Sigmoid colon (tissue), 7 donors: ENCODE measurements at places on chromosomes 1 and 21. TPM values are rescaled to one million over a fixed set of nuclear protein-coding genes. Genes with fewer than 3 reads are reported as not detected.

The CXADR gene
- total RNA-seq = 1.9 TPM

The AUNIP gene
- not detected for total RNA-seq

- peaks cover 17% of the 10 kb centered on the region for H3K27me3 ChIP-seq
- peak; percentile 53 for DNase-seq
- H3K4me3 ChIP-seq = no peak overlapping the region
- no peak overlapping the region for H3K27ac ChIP-seq
- no peaks in the 10 kb centered on the region for H3K36me3 ChIP-seq
Observed at GRCh38 chr1:65791801-65792668, 660 bp upstream of the PDE4B start.

The TSPEAR gene
- not detected for total RNA-seq

- peak within 1 kb of the TSS; percentile 77 for H3K27ac ChIP-seq
- no peaks in the 10 kb centered on the region for H3K36me3 ChIP-seq
- peak within 1 kb of the TSS; percentile 69 for H3K4me3 ChIP-seq
- no peaks in the 10 kb centered on the region for H3K4me1 ChIP-seq
- no peaks in the 10 kb centered on the region for H3K27me3 ChIP-seq
- DNase-seq = peak; percentile 79
Observed at GRCh38 chr21:42218836-42219605, at the start of gene ABCG1. Gene ABCG1, plus strand, starts transcription at chr21:42219140. Its CDS starts 123 bp downstream, at chr21:42219263.

GRCh38 chr1:41711581-41711980 is 207.1 kb downstream of the HIVEP3 start:
- H3K36me3 ChIP-seq = no peaks in the 10 kb centered on the region
- no peak overlapping the region for H3K27ac ChIP-seq
- peaks cover 9% of the 10 kb centered on the region for H3K4me1 ChIP-seq
- H3K27me3 ChIP-seq = no peaks in the 10 kb centered on the region
- no peak for DNase-seq

The DNAH14 gene
- 9.7 TPM for total RNA-seq

- no peak overlapping the region for H3K4me3 ChIP-seq
- DNase-seq = no peak
- no peaks in the 10 kb centered on the region for H3K27me3 ChIP-seq
- no peak overlapping the region for H3K27ac ChIP-seq
- H3K36me3 ChIP-seq = no peaks in the 10 kb centered on the region
Observed at GRCh38 chr1:69269491-69269890, 298.2 kb upstream of the LRRC7 start.

- H3K36me3 ChIP-seq = no peaks in the 10 kb centered on the region
- no peaks in the 10 kb centered on the region for H3K27me3 ChIP-seq
- H3K27ac ChIP-seq = no peak overlapping the region
- H3K4me3 ChIP-seq = no peak overlapping the region
Observed at GRCh38 chr1:30126848-30127247, 596.5 kb downstream of the MATN1 start.

- H3K36me3 ChIP-seq = no peaks in the 10 kb centered on the region
- H3K4me3 ChIP-seq = no peak overlapping the region
- H3K4me1 ChIP-seq = no peaks in the 10 kb centered on the region
- H3K27ac ChIP-seq = peak overlapping the region; percentile 30
- DNase-seq = no peak
- no peaks in the 10 kb centered on the region for H3K27me3 ChIP-seq
Observed at GRCh38 chr1:2257245-2257627, 29.1 kb downstream of the SKI start.

DNA sequence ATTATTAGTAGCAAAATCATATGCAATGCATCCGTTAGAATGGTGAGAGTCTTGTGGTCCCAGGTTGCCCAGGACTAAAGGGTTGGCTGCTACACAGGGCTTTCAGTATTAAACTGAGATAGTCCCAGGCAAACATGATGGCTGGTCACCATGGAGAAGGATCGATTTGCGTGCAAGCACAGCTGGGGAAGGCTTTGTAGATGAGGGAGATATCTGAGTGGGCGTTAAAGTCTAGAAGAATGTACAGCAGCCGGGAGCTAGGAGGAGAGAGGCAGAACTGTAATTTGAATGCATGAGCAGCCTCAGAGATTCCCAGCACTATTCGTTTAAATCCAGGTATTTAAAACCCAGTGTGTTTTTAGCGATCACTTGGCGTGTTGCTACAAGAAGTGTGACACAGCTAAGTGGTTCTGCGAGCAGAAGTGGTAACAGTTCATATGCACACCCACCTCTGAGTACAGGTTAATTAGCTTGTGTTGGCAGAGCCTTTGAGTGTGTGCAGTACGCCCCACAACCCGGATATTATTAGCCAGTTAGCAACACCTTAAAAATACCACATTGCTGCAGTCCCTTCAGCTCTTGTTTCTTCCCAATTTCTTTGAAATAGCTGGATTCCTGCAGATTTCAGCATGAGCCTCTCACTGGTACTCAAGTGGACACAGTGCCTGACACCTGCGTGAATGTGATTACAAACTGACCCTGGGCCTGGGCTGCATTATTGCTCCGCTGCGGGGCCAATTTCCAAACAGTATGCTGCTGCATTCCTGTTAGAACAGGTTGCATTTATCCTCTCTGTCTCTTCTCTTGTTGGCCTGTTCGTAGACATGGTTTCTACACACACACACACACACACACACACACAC is 67.2 kb upstream of the SCAF4 start:
- no peak for DNase-seq
- no peaks in the 10 kb centered on the region for H3K4me1 ChIP-seq
- H3K27ac ChIP-seq = no peak overlapping the region

The SUSD4 gene
- 2.8 TPM for total RNA-seq

GRCh38 chr1:20552728-20553445 is 514 bp downstream of the FAM43B start:
- DNase-seq = no peak
- H3K27me3 ChIP-seq = peaks cover 68% of the 10 kb centered on the region
- H3K27ac ChIP-seq = peak overlapping the region; percentile 55
- peaks cover 19% of the 10 kb centered on the region for H3K4me1 ChIP-seq
- no peaks in the 10 kb centered on the region for H3K36me3 ChIP-seq
- H3K4me3 ChIP-seq = peak overlapping the region; percentile 35

The KANK4 gene
- total RNA-seq = 1.8 TPM

DNA sequence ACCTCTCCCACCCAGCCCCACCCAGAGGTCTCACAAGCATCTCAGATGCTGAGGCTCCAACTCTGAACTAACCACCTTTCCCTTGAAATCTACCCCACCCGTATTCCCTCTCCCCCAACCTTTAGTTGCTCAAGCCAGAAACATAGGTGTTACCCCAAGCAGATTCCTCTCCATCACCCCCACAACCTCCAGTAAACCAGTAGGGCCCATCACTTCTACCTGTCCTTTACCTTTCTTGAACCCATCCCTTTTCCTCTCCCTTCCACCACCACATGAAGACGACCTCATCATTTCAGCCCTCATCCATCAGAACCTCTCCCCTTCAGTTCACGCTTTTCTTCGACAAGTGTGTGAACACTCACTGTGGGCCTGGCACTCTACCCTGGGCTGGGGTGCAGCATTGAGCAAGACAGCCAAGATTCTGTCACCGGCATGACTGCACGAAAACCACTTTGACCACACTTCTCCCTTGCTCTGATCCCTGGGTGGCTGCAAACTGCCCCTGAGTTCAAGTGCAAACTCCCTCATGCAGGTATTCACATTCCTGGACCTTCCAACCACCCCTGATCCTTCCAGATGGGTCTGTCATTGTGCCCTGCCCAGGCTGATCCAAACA is 65.5 kb upstream of the LAPTM5 start:
- no peaks in the 10 kb centered on the region for H3K4me1 ChIP-seq
- no peaks in the 10 kb centered on the region for H3K36me3 ChIP-seq
- H3K27ac ChIP-seq = peak overlapping the region; percentile 89
- H3K4me3 ChIP-seq = no peak overlapping the region

DNA sequence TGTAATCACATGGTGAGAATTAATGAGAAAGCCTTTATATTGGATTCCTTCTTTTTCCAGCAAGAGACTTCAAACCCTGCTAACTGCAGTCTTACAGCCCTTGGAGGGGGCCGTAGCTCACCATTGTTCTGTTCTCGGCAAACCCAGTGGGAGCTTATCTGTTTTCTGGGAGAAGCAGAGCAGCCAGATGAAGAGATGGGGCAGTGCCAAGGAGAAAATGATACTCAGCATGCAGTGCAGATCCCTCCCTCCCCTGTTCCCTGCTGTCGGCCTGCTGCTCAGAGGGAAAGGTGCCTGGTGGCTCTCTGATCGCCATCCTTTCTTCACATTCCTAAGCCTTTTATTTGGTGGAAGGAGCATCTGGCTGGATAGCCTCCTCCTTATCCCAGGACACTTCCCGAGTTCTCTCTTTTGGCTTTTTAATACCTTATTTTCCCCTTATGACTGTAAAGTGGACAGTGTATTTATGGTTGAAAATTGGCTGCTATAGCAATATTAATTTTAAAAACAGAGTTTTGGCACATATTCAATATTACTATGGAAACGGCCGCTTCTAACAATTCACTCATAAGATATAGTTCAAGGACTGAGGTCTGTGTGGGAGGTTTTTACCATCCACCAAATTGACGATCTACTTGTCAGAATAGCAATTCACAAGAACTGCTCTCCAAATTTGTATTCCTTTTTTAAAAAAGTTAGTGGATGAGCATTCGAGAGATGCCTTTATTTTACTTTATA is 203.4 kb downstream of the CRB1 start:
- H3K27me3 ChIP-seq = no peaks in the 10 kb centered on the region
- no peak overlapping the region for H3K4me3 ChIP-seq
- no peaks in the 10 kb centered on the region for H3K36me3 ChIP-seq
- no peaks in the 10 kb centered on the region for H3K4me1 ChIP-seq

- DNase-seq = no peak
- no peaks in the 10 kb centered on the region for H3K4me1 ChIP-seq
- H3K27ac ChIP-seq = no peak overlapping the region
- H3K27me3 ChIP-seq = no peaks in the 10 kb centered on the region
- no peak overlapping the region for H3K4me3 ChIP-seq
Observed at GRCh38 chr1:45446950-45447672, 43.9 kb downstream of the TESK2 start.

- H3K27ac ChIP-seq = no peak overlapping the region
- H3K4me1 ChIP-seq = no peaks in the 10 kb centered on the region
- H3K27me3 ChIP-seq = no peaks in the 10 kb centered on the region
- no peak overlapping the region for H3K4me3 ChIP-seq
Observed at GRCh38 chr21:26194811-26195251, 24.3 kb upstream of the APP start.

The INSRR gene
- total RNA-seq = not detected

DNA sequence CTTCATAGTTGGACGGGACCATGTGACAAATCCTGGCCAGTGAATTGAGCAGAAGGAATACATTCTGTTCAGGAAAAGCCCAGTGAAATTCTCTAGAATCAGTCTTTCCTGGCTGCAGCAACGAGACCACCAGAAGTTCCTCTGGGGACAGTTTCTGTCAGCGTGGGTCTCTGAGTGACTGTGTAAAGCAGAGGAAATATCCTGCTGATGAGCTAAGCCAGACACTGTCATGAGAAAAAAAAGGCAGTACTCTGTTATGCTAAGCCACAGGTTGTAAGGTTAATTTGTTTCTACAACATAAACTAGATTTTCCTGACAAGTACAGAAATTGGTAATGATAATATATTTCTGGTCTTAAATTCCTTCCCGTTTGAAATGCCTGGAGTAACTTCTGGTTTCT is 664.4 kb downstream of the LMO4 start:
- H3K4me3 ChIP-seq = no peak overlapping the region
- H3K27ac ChIP-seq = no peak overlapping the region
- no peaks in the 10 kb centered on the region for H3K27me3 ChIP-seq
- DNase-seq = no peak

- no peak overlapping the region for H3K4me3 ChIP-seq
- H3K36me3 ChIP-seq = no peaks in the 10 kb centered on the region
- no peak for DNase-seq
- peaks cover 7% of the 10 kb centered on the region for H3K4me1 ChIP-seq
- no peak overlapping the region for H3K27ac ChIP-seq
Observed at GRCh38 chr21:37531431-37531932, 164.9 kb downstream of the DYRK1A start.

The GBP3 gene
- 19.6 TPM for total RNA-seq

The PRAMEF26 gene
- total RNA-seq = not detected

- no peak overlapping the region for H3K4me3 ChIP-seq
- no peak for DNase-seq
- peak overlapping the region; percentile 67 for H3K27ac ChIP-seq
- no peaks in the 10 kb centered on the region for H3K36me3 ChIP-seq
- no peaks in the 10 kb centered on the region for H3K27me3 ChIP-seq
- H3K4me1 ChIP-seq = no peaks in the 10 kb centered on the region
Observed at GRCh38 chr1:221724931-221725605, 16.8 kb downstream of the DUSP10 start.

- no peaks in the 10 kb centered on the region for H3K4me1 ChIP-seq
- no peak overlapping the region for H3K4me3 ChIP-seq
- H3K27ac ChIP-seq = no peak overlapping the region
- no peaks in the 10 kb centered on the region for H3K36me3 ChIP-seq
Observed at GRCh38 chr1:109714661-109715372, 2.8 kb downstream of the GSTM5 start.

- no peaks in the 10 kb centered on the region for H3K27me3 ChIP-seq
- peaks cover 49% of the 10 kb centered on the region for H3K4me1 ChIP-seq
- DNase-seq = peak; percentile 67
- no peaks in the 10 kb centered on the region for H3K36me3 ChIP-seq
- peak overlapping the region; percentile 81 for H3K27ac ChIP-seq
Observed at GRCh38 chr1:28887835-28888682, 26.3 kb upstream of the EPB41 start.

The RBM11 gene
- total RNA-seq = 0.28 TPM

DNA sequence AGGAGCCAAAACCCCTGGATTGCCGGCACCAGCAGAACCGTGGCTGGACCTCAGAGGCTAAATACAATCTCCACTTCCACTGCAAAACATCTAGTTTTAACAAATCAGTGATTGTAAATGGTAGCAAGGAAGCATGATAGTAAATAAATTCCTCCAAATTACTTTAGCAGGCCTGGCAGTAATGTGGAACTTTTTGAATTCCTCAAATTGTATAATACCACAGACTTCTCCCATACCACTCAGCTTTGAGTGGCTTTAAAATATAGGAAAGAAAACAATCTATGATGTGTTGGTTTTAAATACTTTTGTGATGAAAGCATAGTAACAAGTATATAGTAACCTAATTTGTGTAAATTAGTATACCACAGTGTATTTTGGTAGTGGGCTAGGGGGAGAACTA is 34.1 kb downstream of the NIBAN1 start:
- no peak overlapping the region for H3K27ac ChIP-seq
- H3K4me3 ChIP-seq = no peak overlapping the region
- peaks cover 51% of the 10 kb centered on the region for H3K4me1 ChIP-seq
- no peak for DNase-seq

The GUCA2B gene
- total RNA-seq = not detected

The CRYBG2 gene
- 0.55 TPM for total RNA-seq

The DIRAS3 gene
- total RNA-seq = 1.9 TPM

The ROR1 gene
- total RNA-seq = 31.0 TPM

The ERICH3 gene
- total RNA-seq = 0.36 TPM

The RHCE gene
- 0.83 TPM for total RNA-seq
